Activated naive CD8-positive, alpha-beta T cell treated with anti-CD3 and anti-CD28 coated beads for 36 hours (primary cell): ENCODE measurements at places on chromosomes 11 and 22. TPM values are rescaled to one million over a fixed set of nuclear protein-coding genes. Genes with fewer than 3 reads are reported as not detected.

The FGF19 gene
- total RNA-seq: not detected

The KRTAP5-7 gene
- total RNA-seq: not detected

The POU2AF1 gene
- total RNA-seq: 3.0 TPM

The OR51B2 gene
- not detected for total RNA-seq

The IRF7 gene
- 61.2 TPM for total RNA-seq

The TREH gene
- not detected for total RNA-seq

The GNG3 gene
- total RNA-seq: not detected

The INS gene
- total RNA-seq: not detected

The CPT1B gene
- 33.7 TPM for total RNA-seq

The SSTR3 gene
- 7.4 TPM for total RNA-seq

The NLRP6 gene
- total RNA-seq: 3.7 TPM

The MYEOV gene
- not detected for total RNA-seq

The PDHX gene
- 46.9 TPM for total RNA-seq

The OR56A1 gene
- total RNA-seq: not detected

The TRPC6 gene
- not detected for total RNA-seq

The BLID gene
- not detected for total RNA-seq

The MAP6 gene
- not detected for total RNA-seq

The UPK3A gene
- not detected for total RNA-seq

The ELFN2 gene
- total RNA-seq: 0.06 TPM

The PRR33 gene
- total RNA-seq: 0.20 TPM

The MYOD1 gene
- not detected for total RNA-seq

The MPPED1 gene
- total RNA-seq: not detected

The MS4A7 gene
- total RNA-seq: not detected

The SPDYC gene
- not detected for total RNA-seq

The CNIH2 gene
- 2.2 TPM for total RNA-seq

The VSIG10L2 gene
- not detected for total RNA-seq

The C11orf87 gene
- not detected for total RNA-seq

The RIC3 gene
- total RNA-seq: 11.7 TPM

The ARHGEF17 gene
- total RNA-seq: not detected

The PHOX2A gene
- total RNA-seq: not detected

The RFPL2 gene
- total RNA-seq: not detected

The GDPD5 gene
- total RNA-seq: 5.9 TPM

The OR52I1 gene
- total RNA-seq: not detected

The SLC35C1 gene
- total RNA-seq: 12.6 TPM

The RAB36 gene
- total RNA-seq: 0.90 TPM

The IFITM2 gene
- total RNA-seq: 496 TPM

The OR5P2 gene
- not detected for total RNA-seq

The GLYATL2 gene
- not detected for total RNA-seq

The NAT10 gene
- total RNA-seq: 169 TPM

The RFPL3 gene
- total RNA-seq: not detected

The FSHB gene
- not detected for total RNA-seq

The OR10D3 gene
- total RNA-seq: not detected

The TLCD5 gene
- 0.37 TPM for total RNA-seq

The TMA7B gene
- total RNA-seq: 1.3 TPM

The TNKS1BP1 gene
- 22.1 TPM for total RNA-seq

The LRRC10B gene
- total RNA-seq: not detected

The MAJIN gene
- 0.14 TPM for total RNA-seq
